ENCODE measurements at places on chromosomes 13 and 19.

- no peak for DNase-seq
These were observed 2.9 kb upstream of the PPP6R1 start for GRCh38 chr19:55261671-55262126.

- DNase-seq: no peak
These were observed 100.1 kb upstream of the CLDN10 start for GRCh38 chr13:95452375-95452774.

DNA sequence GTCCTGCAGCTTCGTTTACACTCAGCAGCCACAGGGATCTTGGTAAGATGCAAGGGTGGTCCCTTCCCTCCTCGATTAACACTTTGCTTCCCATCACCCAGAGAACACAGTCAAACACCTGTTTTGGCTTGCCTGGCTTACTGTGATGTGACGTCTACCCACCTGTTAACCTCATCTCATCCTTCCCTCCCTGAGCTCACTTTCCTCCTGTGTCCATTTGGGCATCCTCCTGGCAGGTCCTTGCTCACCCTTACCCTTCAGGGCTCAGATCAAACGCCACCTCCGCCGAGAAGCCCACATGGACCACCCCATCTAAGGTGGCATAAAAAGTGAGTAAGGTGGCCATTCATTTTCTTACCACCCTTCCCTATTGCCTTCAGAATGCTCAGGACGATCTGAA, 9.2 kb downstream of the FIZ1 start:
- no peak for DNase-seq

DNA sequence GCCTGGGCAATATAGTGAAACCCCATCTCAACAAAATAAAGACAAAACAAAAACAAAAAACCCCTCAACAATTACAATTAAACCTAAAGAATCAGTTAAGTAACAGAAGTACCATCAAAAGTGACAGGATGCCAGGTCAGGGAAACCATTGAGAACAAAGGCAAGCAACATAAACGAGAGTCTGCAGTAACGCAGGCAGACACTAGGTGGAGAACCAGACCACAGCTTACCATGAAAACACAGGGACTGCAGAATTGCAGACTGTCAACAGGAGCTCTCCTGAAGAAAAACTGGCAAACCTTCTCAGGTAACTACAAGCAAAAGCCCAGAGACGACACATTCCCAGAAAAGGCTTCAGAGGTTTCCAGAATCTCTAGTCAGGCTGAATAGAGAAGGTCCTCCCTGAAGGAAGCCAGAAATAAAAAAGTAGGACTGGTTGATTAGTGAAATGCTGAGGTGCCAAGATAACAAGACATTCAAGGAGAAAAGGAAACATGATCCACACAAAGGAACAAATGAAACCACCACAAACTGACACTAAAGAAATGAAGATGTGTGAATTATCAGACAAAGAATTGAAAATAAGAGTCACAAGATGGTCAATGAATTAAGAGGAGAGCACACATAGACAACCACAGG, 2.2 kb upstream of the ZNF665 start:
- peak; percentile 42 for DNase-seq

GRCh38 chr19:7901337-7901736, 2.3 kb upstream of the MAP2K7 start:
- no peak for DNase-seq

- no peak for DNase-seq
These were observed 38.6 kb downstream of the SCEL start for GRCh38 chr13:77574096-77574495.

DNA sequence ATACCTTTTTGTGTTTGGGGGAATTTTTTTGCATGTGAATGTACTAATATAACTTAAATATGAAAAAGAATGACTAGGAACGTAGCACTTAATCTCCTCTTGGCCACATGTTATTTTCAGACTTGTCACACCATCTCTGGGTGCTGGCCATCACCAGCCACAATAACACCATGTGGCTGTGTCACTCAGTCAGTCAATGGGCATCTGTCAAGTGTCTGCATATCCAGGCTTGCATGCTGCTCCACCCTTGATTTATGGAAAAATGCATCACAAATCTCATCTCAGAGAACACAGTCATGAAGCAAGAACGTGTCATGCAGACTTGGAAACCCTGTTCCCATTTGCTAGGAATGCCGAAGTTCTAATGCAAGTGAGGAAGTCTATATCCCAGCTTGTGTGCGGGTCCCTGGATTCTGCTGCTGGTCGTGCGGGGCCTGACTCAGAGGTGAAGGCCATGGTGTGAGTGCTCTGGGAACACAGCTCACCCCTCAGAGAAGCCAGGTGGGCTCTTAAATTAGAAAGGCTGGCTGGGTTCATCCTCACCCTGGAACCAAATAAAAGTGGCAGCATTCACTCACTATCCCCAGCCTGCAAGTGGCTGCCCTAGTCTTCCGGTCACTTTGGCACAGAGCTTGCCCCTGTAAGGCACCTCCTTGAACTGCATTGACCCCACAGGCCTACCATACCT, 53.6 kb upstream of the ARHGEF7 start:
- no peak for DNase-seq

DNA sequence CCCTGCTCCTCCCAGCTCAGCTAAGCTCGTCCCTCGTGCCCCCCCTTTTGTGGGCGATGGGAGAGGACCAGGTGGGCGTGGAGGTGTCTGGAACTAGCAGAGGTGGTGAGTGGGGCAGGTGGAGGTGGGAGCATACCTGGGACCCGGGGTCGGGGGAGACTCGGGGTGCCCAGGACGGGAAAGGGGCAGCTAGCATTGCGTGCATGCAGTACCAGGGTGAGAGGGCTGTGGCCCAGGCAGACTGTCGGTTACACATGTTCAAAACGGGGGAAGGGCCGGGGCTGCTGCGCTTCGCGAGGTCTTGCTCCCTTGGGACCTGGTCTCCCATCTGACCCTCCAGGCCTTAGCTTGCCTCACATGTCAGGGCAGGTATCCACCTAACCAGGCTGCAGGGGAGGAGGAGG, 9.1 kb downstream of the TLE5 start:
- DNase-seq: no peak

GRCh38 chr13:64033921-64034320, 2618.3 kb upstream of the PCDH20 start:
- no peak for DNase-seq

GRCh38 chr13:49020940-49021553, 45.3 kb downstream of the FNDC3A start:
- DNase-seq: no peak

DNA sequence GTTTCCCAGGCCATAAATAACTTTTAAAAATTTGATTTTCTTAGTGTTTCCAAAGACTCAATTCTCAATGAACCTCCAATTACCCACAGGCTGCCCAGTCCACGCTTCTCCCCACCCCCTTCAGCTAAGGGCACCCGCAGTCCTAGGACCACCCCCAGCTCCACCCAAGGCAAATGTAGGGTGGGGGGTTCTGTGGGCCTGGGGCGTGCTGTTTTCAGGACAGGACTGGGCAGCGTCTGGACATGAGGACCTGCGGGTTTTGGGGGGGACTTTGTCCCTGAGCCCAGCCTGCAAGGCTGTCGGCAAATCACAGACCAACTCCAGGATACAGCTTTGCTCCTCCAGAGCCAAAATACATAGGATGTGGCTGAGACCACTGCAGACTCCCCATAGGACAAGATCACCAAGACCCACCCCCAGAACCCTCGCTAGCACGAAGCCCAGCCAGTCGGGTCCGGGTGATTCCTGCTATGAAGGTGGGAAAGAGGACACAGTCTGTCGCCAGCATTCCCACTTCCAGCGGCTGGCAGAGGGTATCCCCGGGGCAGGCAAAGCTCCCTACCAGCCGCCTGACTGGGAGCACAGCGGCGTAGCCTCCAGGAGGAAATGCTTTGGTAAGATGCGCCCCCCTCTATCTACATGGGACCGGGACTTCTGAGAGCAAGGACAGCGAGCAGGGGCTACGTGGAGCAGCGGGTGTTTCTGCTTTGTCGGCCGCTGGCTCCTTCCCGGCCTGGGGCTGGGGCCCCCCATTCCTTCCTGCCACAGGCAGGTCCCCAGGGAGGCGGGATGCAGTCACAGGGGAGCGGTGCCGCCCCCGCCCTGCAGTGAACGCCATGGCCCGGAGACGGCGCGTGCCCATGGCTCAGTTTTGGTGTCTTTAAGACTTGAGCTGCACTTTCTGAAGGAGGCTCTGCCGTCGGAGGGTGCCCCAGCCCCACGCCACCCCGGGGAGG, 1.6 kb upstream of the TIMM13 start:
- DNase-seq: no peak

GRCh38 chr19:10760273-10760944, 42.5 kb downstream of the DNM2 start:
- peak; percentile 9 for DNase-seq

- DNase-seq: no peak
These were observed 98.2 kb downstream of the RBM26 start for GRCh38 chr13:79307866-79308298.

DNA sequence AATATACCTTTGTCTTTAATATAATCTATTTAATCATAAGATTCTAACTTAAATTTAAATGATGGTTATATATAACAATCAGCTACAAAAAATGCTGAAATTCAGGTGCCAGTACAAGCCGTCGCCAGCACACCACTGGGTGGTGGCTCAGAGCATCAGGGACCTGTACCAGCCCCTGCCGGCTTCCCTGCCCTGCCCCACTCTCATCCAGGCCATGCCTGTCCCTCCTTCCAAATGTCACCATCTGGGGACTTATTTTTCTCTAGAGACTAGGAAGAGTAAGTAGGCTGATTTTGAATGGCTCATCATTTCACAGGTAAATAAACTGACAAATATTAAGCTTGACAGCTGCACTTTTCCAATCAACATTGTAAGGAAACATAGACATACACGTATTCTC, 1.6 kb downstream of the METTL21C start:
- no peak for DNase-seq

GRCh38 chr19:10701955-10702525, 801 bp downstream of the QTRT1 start:
- no peak for DNase-seq

- no peak for DNase-seq
These were observed 132.9 kb downstream of the PAN3 start for GRCh38 chr13:28271056-28271840.

GRCh38 chr19:408902-409515, at the start of gene C2CD4C:
Gene C2CD4C (minus strand): TSS chr19:409147. CDS start chr19:408361, 786 bp downstream.
- DNase-seq: no peak

DNA sequence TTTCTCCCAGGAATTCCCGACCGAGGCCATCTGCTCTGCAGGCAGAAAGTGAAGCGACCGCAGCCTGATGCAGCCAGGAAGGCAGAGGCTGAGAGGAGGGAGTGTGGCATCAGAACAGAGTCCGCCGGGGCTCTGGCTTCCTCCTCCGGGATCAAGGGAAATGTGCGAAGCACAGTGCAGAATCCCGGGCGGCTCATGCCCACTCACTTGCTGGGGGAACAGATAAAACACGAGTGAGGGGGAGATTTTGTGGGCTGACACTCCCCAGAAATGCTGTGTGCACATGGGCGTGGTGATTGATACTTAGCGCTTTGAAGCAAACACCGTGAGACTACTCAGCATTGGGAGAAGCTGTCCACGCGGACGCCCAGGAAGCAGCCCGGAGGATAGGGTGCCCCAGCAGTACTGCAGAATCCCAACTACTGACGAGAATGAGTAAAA, 75.3 kb upstream of the POMP start:
- no peak for DNase-seq

DNA sequence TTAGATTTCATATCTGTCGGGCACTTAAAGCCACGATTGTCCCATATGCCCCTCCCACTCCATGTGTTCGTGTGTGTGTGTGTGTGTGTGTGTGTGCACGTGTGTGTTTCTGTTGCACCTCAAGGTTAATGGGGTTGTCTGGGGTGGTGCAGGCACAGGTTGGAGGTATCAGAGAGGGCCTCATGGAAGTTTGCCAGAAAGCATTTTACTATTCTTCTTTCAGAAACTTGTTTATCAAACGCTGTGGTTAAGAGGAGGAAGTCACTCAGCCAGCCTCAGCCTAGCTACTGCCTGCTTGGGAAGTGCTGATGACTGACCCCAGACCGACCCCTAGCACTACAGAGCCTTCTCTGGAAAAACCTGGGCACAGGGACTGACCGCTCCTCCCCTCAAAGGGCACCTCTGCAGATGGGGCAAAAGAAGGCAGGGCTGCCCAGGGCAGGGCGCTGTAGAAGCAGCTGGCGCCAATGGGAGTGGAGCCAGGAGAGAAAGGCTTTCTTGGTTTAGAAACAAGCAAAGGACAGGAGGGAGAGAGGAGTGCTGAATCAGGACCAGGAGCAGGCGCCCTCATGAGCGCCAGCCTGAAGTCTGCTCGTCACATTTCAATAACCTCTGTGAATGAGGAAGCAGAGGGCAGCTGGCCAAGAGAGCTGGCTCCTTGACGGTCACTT, 3.9 kb downstream of the SIAH3 start:
- DNase-seq: no peak

DNA sequence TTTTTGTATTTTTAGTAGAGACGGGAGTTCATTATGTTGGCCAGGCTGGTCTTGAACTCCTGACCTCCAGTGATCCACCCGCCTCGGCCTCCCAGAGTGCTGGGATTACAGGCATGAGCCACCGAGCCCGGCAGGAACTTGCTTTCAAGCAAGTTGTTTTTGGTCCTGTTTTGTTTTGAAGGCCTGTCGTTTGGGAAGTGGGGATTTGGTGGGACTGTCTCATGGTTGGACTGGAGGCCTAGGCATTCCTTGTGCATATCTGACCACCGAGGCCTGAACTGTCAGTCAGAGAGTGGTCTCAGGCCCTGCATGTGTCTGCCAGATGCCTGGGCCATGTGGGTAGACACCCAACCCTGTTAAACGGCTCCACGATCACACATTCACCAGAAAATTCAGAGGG, 26.3 kb downstream of the UBXN6 start:
- DNase-seq: no peak

- no peak for DNase-seq
These were observed 95.3 kb upstream of the SLC15A1 start for GRCh38 chr13:98847780-98848179.

DNA sequence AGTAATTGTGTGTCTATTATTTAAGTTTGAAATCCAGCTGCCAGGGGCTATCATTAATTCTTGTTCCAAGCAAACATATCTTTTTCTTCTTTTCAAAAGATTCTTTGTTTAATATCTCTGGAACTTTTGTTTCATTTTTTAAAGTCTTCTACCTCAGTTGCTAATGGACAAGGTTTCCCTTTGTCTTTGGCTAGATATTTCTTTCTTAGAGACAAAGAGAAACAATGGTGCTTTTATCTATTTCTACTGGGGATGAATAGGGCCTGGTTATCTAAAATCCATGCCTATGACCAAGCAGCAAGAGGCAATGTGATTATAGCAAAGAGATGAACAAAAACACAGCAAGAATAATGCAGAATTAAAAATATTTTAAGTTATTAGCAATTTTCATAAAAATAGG, 661.3 kb upstream of the KLF12 start:
- no peak for DNase-seq

DNA sequence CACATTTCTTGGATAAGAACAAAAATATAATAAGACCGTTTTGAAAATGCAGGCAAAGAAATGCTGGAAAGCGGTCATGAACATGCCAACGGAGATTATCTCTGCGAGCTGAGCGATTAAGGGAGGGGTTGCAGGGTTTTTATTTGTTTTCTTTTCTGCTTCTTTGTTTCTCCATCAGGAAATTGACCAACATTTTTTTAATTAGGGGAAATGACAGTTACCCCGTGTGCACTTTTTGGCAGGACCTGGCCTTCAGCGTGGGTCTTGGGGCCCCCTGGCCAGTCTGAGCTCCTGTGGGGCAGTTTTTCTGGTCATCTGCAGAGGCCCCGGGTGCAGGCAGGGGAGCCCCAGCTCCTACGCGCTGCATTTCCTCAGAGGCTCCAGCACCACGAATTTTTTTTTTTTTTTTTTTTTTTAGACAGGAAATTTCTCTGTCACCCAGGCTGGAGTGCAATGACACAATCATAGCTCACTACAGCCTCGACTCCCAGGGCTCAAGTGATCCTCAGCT, 31.3 kb upstream of the HOMER3 start:
- no peak for DNase-seq

- no peak for DNase-seq
These were observed 9.9 kb downstream of the APOC1 start for GRCh38 chr19:44924243-44924725.
